ENCODE measurements at places on chromosomes 3 and 15.

DNA sequence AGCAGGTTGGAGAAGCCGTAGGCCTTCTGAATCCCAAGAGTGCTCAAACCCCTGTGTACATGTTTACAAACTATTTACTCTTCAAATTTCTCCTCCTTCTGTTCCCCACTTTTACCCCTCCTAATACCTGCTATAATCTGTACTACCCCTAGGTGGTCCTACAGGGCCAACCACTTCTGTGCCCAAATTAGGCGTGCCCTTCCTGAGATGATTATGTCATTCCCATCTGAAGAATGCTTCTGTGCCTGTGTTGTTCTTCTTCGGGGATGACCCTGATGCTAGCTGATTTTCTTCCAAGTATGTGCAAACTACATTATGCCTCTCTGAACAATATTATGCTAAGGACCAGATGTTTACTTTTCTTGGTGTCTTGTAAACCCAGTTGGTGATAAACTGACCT lies 20.5 kb downstream of the RBP2 start:
- no peak for DNase-seq

DNA sequence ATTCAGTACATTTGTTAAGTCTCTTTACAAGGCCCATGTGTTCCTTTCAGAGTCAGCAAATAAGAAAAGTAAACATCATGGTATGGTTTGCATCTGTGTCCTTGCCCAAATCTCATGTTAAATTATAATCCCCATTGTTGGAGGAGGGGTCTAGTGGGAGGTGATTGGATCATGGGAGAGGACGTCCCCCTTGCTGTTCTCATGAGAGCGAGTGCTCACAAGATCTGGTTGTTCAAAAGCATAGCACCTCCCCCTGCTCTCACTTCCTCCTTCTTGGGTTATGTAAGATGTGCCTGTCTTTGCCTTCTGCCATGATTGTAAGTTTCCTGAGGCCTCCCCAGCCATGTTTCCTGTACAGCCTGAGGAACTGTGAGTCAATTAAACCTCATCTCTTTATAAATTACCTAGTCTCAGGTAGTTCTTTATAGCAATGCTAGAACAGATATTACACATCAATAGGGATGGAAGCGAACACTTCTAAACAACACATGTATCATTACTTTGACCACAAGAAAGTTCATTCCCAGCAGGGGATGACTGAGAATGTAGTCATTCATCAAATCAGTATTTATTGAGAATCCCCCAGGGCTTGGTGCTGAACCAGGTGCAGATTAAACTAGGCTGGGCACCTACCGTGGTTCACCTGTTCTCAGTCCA lies 4.1 kb downstream of the EFCAB12 start:
- no peak for DNase-seq

DNA sequence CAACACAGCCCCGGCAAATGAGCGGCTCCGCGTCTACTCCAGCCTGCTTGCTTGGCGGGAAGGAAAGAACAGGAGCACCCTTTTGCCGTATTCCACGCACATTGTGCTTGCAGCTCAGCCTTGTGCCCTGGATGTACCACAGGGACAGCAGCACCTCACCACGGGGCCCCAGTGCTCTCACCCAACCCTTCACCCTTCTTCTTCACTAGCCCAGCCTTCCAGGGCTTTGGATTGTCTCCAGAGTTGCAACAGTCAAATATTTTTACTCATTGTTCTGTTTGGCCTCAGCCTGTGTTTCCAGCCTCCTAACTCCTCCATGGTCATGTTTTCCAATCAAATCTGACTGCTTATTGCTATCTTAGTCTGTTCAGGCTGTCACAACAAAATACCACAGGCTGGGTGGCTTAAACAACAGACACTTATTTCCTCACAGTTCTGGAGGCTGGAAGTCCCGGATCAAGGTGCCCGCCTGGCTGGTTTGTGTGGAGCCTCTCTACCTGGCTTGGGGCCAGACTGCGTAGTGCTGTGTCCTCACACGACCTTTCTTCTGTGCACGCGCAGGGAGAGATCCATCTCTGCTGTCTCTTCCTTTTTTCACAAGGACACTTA lies 79.2 kb upstream of the ABHD17C start:
- peak; percentile 75 for DNase-seq

DNA sequence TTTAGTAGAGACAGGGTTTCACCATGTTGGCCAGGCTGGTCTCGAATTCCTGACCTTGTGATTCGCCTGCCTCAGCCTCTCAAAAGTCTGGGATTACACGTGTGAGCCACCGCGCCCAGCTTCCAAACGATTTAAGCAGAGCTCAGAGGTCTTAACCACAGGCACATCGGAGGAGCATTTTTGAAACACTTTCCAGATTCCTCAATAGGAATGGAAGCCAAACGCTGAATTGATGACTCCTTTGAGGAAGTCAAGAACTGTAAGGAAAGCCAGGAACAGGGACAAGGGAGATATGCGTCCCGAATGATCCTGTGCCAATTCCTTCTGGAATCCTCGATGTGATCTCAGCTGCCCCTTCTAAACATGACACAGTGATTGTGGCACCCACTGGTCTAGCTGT lies 40.0 kb downstream of the TRH start:
- no peak for DNase-seq

GRCh38 chr3:183285828-183286457 lies 32.9 kb downstream of the B3GNT5 start:
- DNase-seq = peak; percentile 93
